Hepatic stellate cell (primary cell): ENCODE measurements at places on chromosomes 4 and X.
A peak's percentile ranks its signal among the peaks of the same experiment; 100 is the strongest.

DNA sequence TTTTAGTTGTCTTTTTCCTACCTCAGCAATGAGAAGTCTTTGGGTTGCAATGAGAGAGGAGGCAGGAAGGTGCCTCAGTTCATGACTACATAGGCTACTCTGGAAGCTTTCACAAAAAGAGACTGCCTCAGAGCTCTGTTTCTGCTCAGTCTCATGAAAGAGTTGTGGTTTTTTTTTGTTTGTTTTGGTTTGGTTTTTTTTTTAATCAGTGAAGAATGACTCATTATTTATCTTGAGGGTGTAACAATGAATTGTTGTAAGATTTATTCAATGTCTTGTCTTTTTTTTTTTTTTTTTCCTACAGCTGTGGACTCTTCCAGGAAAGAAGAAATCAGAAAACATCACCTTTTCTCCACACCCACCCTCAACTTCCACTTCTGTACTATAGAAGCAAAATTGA, 67.5 kb upstream of the CXCL13 start:
- DNase-seq, result no peak

DNA sequence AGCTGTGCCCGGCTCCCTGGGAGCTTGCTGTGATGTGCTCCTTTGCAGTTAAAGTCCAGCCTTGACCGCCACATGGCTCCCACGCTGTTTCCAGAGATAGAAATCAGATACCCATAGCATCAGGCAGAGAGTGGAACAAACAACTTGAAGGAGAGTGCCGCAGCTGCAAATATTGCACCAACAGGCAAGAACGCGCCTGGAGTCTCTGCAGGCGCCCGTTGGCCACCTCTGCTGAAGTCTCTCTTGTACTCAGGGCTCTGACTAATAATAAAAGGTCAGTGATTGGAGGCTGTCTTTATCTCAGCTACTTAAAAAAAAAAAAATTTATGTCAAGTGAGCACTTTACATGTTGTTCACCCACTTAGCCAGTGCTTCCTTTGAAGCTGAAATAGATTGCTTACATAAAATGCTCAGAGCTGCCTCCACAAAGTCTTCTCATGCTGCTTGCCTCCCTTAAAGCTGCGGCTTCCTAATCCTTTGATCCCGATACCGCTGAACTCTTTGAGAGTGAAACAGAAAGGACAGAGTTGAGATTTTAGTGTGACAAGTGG, 30.9 kb upstream of the TENM3 start:
- no peak for DNase-seq

- DNase-seq, result no peak
Measured at GRCh38 chrX:137575596-137576255, 9.8 kb downstream of the ZIC3 start.

DNA sequence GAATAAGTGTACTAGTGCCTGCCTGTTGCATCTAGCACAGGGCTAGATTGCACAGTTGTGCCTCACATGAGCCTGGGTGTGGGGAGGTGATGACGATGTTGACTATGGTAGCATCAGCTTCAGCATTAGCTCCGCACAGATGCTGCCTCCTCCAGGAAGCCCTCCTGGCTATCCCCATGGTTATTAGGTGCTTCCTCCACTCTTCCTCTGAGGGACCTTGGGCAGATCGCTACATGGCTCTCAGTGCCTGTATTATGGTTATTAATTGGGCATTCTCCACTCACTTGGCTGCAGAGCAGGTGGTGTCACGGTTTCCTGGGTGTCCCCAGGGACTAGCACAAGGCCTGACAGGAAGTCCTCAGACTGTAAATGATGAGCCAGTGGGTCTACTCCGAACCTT, 325.6 kb downstream of the ARHGAP10 start:
- no peak for DNase-seq

- DNase-seq, result no peak
Measured at GRCh38 chr4:20805716-20806115, 105.5 kb downstream of the PACRGL start.

- no peak for DNase-seq
Measured at GRCh38 chr4:36737691-36738090, 456.3 kb downstream of the DTHD1 start.

GRCh38 chr4:16692961-16693506, 205.4 kb downstream of the LDB2 start:
- no peak for DNase-seq

DNA sequence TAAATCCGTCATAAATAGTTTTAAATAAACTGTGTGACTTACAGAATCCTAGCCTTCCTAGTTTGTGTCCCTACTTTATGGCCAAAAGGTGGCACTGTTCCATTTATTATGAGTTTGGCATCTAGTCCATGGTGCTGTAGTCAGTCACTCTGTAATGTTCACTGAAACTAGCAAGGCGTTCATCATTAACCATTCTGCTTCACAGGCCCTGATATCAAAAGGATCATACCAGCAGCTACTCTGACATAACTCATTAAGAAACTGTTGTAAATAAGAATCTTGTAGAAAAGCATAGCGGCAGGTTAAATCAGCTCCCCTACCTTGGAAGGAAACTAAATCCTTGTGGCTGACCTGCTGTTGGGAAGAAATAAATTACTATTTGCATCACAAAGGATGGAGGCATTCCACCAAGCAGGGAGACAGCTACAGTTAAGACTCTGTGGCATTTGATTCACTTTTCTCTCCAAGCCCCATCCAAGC, 919.6 kb upstream of the DIAPH2 start:
- peak; percentile 7 for DNase-seq

DNA sequence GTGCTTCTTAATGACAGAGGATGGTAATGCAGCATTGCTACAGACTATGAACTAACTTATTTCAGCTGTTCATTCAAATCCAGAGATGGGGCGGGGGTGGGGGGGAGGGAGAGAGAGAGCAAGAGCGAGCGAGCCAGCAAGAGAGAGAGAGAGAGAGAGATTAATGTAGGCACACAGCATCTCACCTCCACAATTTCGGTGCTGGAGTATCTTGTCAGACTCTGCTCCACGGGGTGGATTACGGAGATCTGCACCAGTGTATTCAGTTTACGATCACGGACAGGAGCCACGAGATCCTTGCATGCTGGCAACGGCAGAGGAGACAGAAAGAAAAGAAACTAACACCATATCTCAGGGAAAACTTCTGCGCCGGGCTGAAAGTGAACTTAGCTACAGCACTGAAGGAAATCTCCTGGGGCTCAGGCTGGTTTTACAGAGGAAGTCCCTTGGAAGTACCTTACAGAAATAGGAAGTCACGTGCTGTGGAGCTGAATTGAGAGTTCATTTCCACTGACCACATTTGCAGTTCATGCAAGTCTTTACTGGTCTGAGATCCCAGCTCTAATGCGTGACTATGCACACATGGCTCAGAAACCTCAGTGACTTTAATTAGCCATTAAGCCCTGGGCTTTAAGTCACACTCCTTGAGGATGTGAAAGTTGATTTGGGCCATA, 440.9 kb downstream of the INPP4B start:
- DNase-seq, result no peak

DNA sequence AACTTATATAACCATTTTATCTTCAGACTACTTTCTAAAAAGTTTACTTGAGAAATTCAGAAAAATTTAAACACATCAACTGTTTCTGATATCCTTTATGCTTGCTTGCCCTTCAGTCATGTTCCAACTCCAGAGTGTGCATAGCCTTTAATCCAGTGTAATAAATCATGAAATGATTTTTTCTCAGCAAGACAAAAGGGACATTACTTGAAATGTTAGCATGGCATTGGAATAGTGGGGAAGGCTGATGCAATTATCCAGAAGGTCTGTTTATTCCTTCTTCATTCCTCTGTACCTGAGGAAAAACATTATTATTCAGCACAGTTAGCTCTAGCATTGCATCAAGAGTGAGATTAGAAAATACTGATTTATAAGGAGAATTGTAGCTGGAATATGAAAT, 209.9 kb downstream of the SLC7A11 start:
- DNase-seq, result no peak

DNA sequence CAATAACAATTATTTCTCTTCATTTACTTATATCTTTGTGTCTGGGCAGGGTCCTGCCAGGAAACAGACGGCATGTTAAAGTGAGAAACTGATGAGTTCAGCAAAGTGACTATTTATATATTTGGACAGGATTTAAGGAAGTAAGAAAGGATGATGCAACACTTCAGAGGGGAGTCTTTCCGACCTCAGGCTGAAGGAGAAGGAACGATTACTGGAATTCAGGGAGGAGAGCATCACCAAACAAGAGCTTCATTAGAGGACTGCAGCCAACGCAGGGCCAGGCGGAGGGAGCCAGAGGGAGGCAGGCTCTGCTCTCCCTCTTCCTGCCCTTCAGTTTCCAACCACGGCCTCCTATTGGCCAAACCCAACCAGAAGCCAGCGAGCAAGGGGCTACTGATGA, 1.5 kb upstream of the TLR7 start:
- peak; percentile 3 for DNase-seq

GRCh38 chrX:132001127-132001526, 22.0 kb upstream of the STK26 start:
- no peak for DNase-seq

DNA sequence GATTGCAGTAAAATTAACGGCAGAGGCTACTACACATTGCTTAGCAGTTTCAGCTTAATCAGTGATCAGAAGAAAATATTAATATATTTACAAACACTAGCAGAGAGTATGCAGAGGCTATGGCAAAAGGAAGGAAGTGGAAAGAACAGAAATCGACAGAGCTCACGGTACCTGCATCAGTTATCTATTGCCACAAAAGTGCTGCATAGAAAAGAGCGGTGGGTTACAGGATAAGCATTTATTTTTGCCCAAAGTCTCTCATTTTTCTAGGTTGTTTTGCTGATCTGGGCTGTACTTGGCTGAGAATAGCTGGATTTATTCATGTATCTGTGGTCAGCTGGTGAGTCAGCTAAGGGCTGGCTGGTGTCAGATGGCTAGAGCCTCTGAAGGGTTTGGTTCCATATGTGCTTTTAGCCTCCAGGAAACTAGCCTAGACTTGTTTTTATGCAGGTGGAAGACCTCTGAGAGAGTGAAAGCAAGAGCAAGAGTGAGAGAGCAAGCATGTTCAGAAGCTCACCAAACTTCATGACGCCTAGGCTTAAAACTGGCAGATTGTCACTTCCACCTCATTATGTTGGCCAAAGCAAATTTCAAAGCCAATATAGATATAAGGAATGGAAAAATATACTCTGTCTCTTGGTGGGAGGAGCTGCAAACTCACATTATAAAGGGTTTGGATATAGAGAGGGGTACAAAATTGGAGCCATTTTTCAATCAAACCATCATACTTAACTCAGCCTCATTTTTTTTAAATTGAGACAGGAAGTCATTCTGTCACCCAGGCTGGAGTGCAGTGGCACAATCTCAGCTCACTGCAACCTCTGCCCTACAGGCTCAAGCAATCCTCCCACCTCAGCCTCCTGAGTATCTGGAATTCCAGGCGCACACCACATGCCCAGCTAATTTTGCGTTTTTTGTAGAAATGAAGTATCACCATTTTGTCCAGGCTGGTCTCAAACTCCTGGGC, 153.2 kb upstream of the RPL34 start:
- DNase-seq, result peak; percentile 46

- no peak for DNase-seq
Measured at GRCh38 chr4:70277121-70277520, 34.7 kb downstream of the CSN3 start.

GRCh38 chrX:155778844-155779553, 102.1 kb upstream of the VAMP7 start:
- DNase-seq, result no peak

DNA sequence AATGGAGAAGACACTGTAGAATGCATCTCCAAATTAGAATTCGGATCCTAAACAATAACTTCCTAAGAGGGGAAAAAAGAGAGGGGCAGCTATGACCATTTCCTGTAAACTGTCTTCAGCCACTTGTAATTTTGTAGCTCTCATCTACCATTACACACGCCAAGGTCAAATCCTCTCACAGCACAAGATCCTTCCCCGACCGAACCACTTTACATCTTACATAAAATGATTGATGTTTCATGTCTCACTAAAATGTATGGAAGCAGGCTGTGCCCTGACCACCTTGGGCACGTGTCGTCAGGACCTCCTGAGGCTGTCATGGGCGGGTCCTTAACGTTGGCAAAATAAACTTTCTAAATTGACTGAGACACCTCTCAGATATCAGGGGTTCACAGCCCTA, 24.1 kb upstream of the PBDC1 start:
- no peak for DNase-seq

GRCh38 chrX:70132877-70133302, 357 bp upstream of the IGBP1 start:
- DNase-seq, result no peak

GRCh38 chr4:165970703-165971420, 97.8 kb downstream of the TLL1 start:
- DNase-seq, result no peak

- peak; percentile 70 for DNase-seq
Measured at GRCh38 chr4:16617435-16617834, 281.0 kb downstream of the LDB2 start.

DNA sequence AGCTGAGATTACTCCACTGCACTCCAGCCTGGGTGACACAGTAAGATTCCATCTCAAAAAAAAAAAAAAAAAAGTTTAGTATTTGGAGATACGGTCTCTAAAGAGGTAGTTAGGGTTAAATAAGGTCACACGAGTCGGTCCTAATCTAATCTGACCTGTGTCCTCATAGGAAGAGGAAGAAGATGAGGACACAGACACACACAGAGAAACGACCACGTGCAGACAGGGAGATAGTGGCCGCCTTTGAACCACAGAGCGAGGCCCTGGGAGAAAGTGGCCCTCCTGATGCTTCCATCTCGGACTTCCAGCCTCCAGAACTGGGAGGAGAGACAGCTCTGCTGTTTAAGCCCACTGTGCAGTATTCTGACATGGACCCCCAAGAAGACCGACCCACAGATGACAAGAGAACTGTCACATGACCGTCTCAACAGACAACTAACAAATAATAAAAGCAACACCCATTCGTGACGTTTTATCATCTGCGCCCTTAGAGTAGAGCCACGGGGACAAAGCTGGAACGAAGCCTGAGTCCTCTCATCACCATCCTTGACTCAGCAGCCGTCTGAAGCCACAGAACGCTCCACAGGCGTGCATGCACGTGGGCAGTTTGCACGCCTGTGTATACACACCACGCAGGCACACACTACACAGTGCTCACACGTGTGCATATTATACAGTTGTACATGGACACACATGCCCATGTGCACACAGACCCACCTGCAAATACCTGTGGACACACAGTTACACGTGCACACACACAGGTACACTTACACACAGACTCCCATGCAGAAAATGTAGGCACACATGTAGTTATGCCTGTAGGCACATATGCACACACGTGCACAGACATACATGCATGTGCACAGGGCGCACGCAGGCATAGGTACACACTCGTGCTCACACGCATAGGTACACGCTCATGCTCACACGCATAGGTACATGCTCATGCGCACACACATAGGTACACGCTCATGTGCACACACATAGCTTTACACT, 51.7 kb downstream of the FAM53A start:
- no peak for DNase-seq

DNA sequence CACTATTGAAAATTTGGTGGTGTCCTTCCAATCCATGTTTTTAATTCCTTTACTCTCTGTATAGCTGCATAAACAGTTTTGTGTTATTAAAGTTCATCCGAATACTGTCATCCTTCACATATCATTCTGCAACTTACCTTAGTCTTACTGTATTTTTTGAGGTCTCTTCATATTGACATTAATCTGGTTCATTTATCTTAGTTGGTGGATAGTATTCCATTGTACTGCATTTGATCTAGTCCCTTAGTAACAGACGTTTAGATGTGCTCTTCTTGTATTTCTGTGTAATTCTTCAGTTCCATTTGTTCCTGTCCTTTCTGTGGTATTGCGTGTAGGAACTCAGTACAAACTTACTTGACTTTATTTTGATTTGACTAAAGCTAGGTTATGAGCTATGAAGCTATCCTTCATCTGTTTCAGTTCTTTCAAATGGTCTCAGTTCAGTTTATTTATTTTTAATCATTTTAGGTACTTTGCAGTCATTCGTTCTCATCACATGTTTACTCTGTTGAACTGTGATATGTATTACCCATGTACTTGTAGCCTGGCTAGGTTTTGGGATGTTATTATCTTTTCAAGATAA, 41.3 kb downstream of the RAPGEF2 start:
- no peak for DNase-seq
